PC-3 (cell line): ENCODE measurements at places on chromosomes 7 and 10. TPM values are rescaled to one million over a fixed set of nuclear protein-coding genes. Genes with fewer than 3 reads are reported as not detected.

Gene CRPPA
- 0.75 and 1.2 TPM in 2 replicates for total RNA-seq

Gene GLI3
- total RNA-seq = 3.5 and 9.6 TPM in 2 replicates

Gene CSGALNACT2
- total RNA-seq = 3.6 and 3.9 TPM in 2 replicates

Gene NKX2-3
- 0.07 TPM in 1 of 2 replicates, not detected in the other for total RNA-seq

Gene OR2A42
- total RNA-seq = 0.40 TPM in 1 of 2 replicates, not detected in the other

Gene SPDYE11
- total RNA-seq = not detected in 2 replicates

Gene NKX1-2
- total RNA-seq = 0.36 and 0.86 TPM in 2 replicates

Gene RNF148
- 0.52 and 2.0 TPM in 2 replicates for total RNA-seq

Gene PNLIPRP3
- not detected in 2 replicates for total RNA-seq

Gene TAF3
- total RNA-seq = 1.2 and 2.0 TPM in 2 replicates

Gene DNAH11
- 1.6 and 5.2 TPM in 2 replicates for total RNA-seq

Gene AKR1C2
- total RNA-seq = 0.66 TPM in 1 of 2 replicates, not detected in the other

Gene CPEB3
- 0.80 and 1.3 TPM in 2 replicates for total RNA-seq

Gene CYP26A1
- 0.26 TPM in 1 of 2 replicates, not detected in the other for total RNA-seq
